ENCODE measurements at places on chromosomes 6 and 20. TPM values are rescaled to one million over a fixed set of nuclear protein-coding genes. Genes with fewer than 3 reads are reported as not detected.

The CTCFL gene
- total RNA-seq: 0.15 TPM

The FNDC11 gene
- 1.0 TPM for total RNA-seq

The MCHR2 gene
- not detected for total RNA-seq

The FOXA2 gene
- total RNA-seq: 0.26 TPM

The DUSP22 gene
- total RNA-seq: 52.4 TPM

The CCN5 gene
- 0.29 TPM for total RNA-seq

DNA sequence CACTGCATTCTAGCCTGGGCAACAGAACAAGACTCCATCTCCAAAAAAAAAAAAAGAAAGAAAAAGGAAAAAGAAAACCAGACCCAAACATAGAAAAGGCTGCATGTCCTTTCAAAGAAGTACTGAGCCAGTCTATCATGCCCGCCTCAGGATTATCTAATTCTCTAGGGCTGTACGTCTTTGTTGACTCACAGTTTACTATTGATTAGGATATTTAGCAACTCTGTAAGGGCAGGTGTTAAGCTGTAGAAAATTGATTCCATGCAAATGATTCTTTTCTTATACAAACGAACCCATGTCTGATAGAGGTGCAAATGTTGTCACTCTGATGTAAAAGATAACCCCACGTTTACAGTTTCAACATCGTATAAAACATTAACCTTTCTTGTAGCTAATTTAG is 209.0 kb downstream of the TTLL2 start:
- no peak for DNase-seq

DNA sequence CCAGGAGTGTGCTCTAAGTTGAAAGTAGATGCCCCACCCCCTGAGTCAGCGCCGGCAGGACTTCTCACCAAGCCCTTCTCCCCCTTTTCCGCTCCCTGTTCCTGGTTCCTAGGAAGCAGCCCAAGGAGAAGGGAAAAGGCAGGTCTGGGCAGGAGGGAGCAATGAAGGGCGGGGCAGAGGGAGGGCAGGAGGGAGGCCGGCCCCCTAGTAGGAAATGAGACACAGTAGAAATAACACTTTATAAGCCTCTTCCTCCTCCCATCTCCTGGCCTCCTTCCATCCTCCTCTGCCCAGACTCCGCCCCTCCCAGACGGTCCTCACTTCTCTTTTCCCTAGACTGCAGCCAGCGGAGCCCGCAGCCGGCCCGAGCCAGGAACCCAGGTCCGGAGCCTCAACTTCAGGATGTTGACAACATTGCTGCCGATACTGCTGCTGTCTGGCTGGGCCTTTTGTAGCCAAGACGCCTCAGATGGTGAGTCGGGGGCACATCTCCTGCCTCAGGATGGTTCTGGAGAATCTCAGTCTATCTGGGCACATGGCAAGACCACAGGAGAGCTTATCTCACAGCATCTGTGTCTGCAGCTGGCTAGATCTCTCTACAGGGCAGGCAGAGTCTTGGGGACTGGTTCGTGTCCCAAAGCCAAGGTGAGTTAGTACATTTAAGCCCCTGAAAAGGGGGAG is at the start of gene PROCR:
Gene PROCR, plus strand, starts transcription at position 320 of the 681 bp plus-strand sequence. Its CDS starts 83 bp downstream, at position 403.
- DNase-seq: peak; percentile 8

DNA sequence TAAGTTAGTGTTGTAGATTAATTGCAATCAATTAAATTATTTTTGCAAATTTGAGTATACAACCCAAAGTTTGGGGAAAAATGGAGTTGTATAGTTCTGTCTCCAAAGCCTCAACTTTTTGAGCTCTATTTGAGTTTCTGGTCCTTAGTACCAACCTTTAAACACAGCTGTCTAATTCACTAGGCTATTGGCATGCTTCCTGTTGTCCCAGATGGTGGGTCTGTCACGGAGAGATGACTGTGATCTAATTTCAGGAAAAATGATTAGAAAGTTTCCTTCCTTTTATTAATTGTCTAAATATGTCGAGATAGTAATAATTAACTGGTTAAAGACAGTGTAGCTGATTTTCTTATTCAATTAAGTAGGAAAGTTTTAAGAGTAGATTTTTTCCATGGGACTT is 109.6 kb downstream of the SCAF8 start:
- DNase-seq: no peak

GRCh38 chr6:100549406-100550167 is 84.9 kb upstream of the SIM1 start:
- no peak for DNase-seq

DNA sequence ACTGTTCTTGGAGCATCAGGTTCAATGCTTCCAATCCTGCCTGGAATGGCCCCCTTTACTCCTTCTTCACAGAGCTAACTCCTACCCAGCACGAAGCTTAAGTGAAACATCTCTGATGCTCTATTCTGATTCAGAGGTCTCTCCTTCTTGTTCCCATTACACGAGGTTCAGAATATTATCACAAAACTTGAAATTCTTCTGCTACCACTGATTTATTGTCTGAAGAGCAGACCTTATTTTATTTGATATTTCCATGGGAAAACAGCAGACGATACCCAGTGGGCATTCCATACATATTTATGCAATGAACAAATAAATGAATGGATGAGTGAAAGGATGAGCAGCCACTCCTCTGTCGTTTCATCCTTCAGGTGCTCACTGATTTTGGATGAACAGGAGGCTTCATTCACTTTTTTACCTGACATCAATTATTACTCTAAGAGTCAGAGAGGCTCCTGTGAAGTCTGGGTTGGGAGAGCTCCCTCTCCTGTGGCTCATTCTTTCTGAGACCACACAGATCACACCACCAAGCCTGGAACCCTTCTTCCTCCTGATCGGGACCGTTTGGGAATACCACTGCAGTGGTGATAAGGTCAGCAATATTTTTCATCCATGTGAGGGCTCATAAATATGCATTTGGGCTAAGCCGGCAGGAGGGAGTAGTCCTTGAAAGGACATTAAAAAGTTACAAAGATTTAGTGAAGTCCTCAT is 25.8 kb downstream of the SMLR1 start:
- DNase-seq: no peak

DNA sequence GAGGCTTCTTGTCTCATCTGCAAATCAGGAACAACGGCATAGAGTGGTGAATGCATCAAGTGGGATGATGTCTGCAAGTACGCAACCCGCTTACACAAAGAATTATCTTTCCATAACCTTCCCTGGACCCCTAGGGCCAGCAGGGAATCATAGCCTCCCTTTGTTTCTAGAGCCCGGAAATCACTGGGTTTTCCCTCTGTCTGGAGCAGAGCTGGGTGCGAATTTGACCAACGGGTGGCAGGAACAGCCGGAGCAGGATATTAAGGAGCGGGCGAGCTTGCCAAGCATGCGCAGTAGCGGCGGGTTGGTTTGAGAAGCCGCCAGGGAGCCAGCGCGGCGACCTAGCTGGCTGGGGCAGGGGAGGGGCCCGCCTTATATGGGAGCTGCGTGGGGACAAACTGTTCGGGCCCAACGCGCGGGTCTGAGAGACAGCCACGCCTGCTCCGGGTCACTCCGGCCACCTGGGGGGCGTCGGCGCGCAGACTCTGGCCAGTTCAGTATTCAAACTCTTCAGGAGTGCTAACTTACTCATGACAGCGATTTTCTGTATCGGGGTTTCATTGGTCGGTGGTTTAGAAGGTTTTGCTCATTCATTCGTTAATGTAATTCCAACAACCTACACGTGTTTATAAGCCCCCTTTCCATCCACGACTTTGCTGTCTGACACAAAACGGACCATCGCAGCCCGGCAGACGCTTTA is 1.6 kb upstream of the KIF16B start:
- peak; percentile 60 for DNase-seq

DNA sequence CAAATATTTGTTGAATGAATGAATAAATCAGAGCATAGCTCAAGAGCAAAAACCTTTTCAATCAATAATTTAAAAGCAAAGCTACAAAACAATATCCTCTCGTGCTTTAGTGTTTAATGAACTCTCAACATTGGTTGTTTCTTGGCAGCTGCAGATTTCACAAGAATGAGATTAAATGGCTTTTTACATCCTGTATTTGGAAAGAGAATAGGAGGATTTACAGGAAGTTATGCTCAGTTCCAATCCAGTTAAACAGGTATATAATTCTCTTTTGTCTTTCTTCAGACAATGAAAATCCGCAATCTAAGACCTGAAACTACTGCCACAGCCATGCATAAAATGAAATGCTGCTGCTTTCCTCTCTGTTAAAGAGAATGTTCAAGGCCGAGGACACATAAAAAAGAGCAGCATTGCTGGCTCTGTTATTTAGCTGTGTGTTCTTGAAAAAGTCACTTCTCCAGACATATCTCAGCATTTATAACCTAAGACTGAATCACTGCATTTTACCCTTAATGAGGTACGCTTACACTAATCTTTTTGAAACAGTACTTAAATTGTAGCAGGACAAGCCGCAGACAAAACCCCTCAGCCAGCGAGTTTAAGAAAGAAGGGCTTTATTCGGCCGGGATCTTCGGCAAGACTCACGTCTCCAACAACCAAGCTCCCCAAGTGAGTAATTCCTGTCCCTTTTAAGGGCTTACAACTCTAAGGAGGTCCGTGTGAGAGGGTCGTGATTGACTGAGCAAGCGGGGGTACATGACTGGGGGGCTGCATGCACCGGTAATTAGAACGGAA is 3.6 kb downstream of the C6orf52 start:
- no peak for DNase-seq

DNA sequence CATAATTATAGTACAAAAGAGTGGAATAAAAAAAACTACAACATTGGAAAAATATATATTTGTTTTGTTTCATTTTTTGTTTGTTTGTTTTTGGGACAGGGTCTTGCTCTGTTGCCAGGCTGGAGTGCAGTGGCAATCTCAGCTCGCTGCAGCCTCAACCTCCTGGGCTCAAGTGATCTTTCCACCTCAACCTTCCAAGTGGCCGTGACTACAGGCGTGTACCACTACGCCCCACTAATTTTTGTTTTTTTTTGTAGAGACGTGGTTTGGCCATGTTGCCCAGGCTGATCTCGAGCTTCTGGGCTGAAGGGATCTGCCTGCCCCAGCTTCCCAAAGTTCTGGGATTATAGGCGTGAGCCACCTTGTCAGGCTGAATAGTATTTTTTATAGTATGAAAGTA is 41.4 kb upstream of the SH3BGRL2 start:
- DNase-seq: no peak
